ENCODE measurements at places on chromosomes 2 and 18. TPM values are rescaled to one million over a fixed set of nuclear protein-coding genes. Genes with fewer than 3 reads are reported as not detected.

DNA sequence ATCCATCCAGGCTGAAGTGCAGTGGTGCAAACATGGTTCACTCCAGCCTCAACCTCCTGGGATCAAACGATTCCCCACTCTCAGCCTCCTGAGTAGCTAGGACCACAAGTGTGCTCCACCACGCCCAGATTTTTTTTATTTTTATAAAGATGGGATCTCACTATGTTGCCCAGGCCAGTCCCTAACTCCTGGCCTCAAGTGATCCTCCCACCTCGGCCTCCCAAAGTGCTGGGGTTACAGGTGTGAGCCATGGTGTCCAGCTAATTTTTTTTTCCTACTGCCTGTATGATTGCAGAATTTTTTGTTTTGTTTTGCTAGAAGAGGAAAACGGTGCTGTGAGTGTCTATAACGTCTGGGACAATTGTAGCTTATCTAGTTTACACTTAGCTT lies 38.3 kb downstream of the ADI1 start:
- DNase-seq, result no peak

- DNase-seq, result no peak
These were observed 427.0 kb downstream of the LPIN1 start for GRCh38 chr2:12173271-12173942.

DNA sequence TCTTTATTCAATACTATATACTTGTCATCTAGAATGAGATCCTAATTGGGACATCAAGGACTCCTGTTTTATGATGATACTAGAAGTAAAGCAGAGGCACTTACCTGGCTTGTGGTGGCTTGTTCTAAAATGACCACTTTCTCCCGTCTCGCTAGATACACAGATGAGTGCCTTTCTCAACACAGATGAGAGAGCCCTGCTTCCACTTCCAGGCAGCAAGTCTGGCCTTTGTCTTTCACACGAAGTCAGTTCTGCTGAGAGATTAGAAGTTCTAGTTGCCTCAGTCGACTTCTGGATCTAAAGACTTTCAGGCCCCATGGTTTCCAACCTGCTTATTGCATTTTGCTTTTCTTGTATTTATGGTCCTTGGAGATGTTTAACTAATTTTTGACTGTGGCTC lies 70.3 kb downstream of the PPP1R1C start:
- no peak for DNase-seq

DNA sequence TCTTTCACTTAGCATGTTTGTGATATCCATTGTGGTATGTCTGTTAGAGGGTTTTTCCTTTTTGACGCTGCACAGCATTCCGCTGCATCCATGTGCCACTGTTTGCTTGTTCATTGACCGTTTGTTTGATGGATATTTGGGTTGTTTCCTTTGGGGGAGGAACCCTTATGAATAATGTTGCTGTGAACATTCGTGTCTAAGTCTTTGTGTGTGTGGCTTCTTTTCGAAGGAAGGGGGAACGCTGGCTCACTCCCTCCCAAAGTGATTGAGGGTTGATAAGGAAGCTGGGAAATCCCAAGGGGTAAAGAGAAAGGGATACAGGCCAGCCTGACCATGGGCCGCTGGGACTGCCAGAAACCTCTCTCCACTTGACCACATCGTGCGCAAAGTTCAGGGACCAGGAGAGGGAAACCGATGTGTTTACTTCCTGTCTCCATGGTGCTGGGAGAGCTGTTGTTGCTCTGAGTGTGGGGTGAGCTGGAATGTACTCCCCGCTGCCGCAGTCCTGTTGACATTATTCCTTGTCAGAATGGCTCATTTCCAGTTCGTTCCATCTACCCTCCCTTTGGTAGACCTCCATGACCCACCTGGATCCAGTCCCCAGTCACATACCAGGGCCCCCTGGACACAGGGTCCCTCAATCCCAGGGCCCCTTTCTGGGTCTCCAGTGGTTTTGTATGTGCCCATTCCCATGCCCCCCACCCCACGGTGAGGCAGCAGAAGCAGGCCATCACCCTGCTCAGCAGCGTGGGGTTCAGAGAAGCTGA lies 39.6 kb downstream of the HS1BP3 start:
- no peak for DNase-seq

- DNase-seq, result no peak
These were observed 112.2 kb downstream of the TRIB2 start for GRCh38 chr2:12828980-12829379.

- no peak for DNase-seq
These were observed 36.6 kb upstream of the TAF1B start for GRCh38 chr2:9806656-9807055.

- no peak for DNase-seq
These were observed 40.7 kb upstream of the COBLL1 start for GRCh38 chr2:164882276-164882675.

DNA sequence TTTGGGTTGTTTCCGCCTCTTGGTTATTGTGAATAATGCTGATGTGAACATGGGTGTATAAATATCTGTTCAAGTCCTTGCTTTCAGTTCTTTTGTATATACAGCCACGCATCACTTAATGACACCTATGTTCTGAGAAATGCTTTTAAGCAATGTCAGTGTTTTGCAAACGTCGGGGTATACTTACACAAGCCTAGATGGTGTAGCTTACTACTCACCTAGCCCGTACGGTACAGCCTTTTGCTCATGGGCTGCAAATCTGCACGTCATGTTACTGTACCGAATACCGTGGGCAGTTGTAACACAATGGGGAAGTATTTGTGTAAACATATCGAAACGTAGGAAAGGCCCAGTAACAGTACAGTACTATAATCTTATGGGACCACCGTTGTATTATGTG lies 12.4 kb downstream of the RALB start:
- no peak for DNase-seq

The COL5A2 gene
- total RNA-seq, result 0.98 TPM

The CD302 gene
- 30.5 TPM for total RNA-seq

The SCN7A gene
- total RNA-seq, result not detected
